ENCODE measurements at places on chromosomes 12 and 14.

GRCh38 chr12:45121224-45121623, 70.3 kb upstream of the DBX2 start:
- no peak for DNase-seq

DNA sequence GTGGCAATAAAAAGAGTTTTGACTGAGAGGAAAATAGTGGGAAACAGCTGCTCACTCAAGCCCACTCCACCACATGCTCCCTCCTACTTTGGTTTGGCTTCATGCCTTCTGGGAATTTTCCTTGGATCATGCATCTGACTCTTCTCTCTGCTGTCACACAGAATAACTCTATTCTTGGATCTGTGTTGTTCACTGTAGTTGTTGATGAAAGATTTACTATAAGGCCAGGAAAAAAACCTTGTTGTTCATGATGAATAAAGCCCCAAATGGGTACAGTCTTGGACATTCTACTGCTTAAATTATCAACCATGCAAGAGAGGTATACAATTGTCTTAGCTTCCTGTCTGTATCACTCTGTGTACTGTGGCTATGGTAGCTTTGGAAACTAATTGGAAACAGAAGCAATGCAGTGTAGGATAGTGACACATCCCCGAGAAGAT, 70.5 kb downstream of the TMX1 start:
- DNase-seq: no peak

- no peak for DNase-seq
Observed at GRCh38 chr12:52575256-52575655, 1.6 kb upstream of the KRT74 start.

DNA sequence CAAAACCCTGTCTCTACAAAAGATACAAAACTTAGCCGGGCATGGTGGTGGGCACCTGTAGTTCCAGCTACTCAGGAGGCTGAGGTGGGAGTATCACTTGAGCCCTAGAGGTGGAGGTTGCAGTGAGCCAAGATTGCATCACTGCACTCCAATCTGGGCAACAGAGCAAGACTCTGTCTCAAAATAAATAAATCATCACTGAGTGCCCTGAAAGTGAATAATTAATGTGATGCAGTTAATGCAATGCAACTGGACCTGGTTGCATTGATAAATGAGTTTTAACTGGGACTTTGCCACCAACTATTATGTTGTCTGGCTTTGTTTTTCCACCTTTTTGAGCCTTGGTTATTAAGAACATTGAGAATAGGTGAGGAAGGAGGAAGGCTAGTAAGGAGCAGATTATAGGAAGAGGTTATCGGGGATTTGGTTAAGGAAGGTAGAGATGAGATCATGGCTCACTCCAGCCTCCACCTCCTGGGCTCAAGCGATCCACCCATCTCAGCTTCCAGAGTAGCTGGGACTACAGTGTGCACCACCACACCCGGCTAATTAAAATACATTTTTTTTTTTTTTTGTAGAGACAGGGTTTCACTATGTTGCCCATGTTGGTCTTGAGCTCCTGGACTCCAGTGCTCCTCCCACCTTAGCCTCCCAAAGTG, 8.0 kb downstream of the BORCS5 start:
- DNase-seq: no peak

DNA sequence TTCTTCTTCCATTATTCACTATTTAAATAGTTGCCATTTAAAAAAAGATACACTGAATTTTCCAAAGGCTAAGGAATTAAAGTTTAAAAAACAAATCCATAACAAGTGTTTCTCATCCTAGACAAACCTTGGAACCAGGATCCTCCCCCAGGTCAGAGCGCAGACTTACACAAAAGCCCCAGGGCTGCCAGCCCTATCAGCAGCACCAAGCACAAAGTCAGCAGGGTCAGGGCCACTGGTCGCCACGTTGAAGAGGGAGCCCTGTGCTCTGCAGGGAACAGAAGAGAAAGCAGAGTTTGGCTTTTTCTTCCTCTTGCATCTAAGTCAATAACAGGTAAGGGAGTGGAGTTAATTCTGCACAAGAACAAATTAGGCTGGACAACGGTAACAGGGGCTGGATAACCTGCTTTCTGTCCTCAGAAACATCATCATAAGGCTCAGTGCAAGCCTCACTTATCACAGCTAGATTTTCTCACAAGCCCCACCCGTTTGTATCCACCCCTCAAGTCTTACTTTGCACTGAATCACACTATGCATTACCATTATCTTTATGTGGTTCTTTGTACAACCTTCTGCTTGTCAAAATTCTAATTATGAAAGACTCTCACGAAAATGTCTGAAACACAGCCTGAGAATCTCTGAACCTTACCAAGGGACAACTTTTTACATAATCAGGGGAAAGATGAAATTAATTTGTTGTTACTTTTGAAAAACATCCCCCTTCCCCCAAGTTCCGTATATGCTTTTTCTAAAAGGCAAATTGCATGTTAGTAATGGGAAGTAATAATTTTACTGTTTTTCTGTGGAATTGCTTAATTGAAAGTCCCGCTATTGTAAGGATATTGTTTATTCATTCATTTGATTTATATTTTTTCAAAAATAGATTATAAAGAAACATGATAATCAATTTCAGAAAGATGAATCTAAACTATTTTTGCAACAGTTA, 9.6 kb downstream of the CLEC1A start:
- no peak for DNase-seq

- no peak for DNase-seq
Observed at GRCh38 chr12:82440885-82441284, 82.6 kb downstream of the METTL25 start.

DNA sequence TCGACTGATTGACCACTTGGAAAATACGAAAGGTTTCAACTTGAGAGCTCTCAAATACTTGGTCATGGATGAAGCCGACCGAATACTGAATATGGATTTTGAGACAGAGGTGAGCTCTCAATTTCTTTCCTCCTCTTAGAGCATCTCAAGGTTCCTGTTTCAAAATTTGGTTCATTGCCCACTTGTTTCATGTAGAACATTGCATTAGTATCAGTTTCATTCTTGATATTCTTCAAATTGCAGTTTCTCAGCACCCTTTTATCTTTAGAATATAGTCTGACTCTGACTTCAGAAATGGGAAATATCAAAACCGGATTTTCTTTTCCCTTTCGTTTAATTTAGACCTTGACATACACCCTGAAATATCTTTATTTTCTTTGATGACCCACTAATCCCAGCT, 8.8 kb downstream of the DDX47 start:
- no peak for DNase-seq

DNA sequence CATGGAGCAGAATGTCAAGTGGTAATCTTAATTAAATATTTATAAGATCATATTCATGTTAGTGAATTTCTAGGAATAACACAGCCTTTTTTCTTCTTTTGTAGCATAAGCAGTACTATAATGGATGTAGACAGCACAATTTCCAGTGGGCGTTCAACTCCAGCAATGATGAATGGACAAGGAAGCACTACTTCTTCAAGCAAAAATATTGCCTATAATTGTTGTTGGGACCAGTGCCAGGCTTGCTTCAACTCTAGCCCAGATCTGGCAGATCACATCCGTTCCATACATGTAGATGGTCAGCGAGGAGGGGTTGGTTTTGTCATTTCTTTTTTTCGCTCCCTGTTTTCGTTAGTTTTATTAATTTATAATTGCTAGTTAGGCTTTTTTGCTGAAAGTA, 23.1 kb downstream of the AEBP2 start:
- peak; percentile 4 for DNase-seq

GRCh38 chr12:93468008-93468371, 676 bp downstream of the MRPL42 start:
- no peak for DNase-seq

DNA sequence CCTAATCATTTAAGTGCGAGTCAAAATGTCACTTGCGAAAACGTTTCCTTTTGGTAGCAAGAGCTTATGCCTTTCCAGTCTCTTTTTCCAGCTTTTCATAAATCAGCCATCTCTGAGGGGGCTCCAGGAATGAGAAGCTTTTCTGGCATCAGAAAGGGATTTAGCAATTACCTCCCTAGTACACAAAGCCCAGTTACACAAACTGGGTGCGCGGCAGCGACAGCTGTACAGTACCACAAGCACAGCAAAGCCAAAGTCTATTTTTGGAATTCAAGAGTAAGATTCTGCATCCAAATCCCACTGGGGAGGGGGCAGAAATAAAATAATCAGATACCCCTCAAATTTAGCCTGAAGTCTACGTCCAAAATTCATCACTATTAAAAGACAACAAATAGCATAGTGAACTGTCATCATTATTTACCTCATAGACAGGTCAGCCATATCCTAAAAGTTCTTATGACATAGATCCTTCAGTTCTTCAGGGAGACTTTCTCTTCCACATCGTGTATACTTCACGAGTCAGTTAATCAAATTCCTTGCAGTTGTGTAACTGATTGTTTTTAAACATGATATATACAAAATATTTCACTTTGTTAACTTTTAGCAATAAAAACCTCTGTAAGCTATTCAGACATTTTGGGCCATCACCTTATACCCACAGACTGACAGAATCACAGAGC, 150.8 kb downstream of the TTC7B start:
- DNase-seq: no peak

- no peak for DNase-seq
Observed at GRCh38 chr12:58254463-58255100, 313.2 kb downstream of the ATP23 start.

DNA sequence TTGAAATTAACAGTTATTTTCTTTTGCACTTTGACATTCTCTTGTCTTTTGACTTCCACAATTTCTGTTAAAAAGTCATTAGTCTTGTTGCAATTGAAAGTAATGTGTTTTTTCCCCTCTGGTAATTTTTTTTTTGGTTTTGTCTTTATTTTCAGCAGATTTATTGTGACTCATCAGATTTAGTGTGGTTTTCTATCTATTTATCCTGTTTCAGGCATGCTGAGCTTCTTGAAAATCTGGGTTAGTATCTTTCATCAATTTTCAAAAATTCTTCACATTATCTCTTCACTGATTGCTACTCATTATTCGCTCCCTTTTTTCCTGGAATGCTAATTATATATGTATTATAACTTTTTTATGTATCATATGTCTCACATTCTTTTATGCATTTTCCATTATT, 15.3 kb upstream of the NTF3 start:
- DNase-seq: no peak

- no peak for DNase-seq
Observed at GRCh38 chr12:116099652-116100432, 177.7 kb downstream of the MED13L start.

GRCh38 chr14:93201155-93201704, 5.6 kb downstream of the GON7 start:
- no peak for DNase-seq

DNA sequence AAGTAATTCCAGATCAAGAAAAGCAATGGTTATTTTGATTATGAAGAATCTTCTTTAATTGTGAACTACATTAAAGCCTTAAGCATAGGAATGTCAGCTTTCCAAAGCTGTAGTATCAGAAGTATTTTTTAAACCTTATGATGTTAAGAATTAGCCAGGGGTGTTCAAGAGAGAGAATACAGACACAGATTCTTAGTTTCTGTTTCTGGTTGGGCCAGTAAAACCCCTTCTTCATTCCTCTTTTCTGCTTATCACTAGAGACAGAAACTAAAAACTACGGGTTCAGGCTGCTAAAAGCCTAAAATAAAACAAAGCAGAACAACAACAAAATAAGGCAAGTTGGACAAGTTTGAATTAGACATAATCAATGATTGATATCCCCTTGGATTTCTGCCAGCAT, 38.2 kb downstream of the IFT43 start:
- no peak for DNase-seq

Data from NCI-H1436 (cell line).